ENCODE measurements at places on chromosomes 7 and 10. TPM values are rescaled to one million over a fixed set of nuclear protein-coding genes. Genes with fewer than 3 reads are reported as not detected.

KCNH2 gene
- total RNA-seq, result 0.36 TPM

DNA sequence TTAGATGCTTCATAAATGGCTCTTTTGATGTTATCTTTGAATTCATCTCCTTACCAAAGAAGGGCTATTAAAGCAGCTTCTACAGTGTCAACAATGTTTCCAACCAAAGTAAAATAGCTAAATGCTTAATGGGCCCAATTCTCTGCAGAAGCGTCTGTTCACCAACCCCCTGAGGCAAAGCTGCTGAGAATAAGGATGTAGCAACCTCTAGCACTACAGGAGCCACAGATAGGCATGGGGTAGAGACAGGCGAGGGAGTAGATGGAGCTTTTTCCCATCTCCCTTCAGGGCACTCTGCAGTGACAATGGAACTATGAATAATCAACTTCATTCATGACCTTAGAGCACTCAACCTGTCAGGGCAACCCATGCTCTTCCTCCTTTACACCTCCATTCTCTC lies 134.1 kb downstream of the FZD1 start:
- H3K36me3 ChIP-seq, result no peaks in the 10 kb centered on the region
- no peaks in the 10 kb centered on the region for H3K4me1 ChIP-seq
- no peak for DNase-seq
- H3K27me3 ChIP-seq, result no peaks in the 10 kb centered on the region

DNA sequence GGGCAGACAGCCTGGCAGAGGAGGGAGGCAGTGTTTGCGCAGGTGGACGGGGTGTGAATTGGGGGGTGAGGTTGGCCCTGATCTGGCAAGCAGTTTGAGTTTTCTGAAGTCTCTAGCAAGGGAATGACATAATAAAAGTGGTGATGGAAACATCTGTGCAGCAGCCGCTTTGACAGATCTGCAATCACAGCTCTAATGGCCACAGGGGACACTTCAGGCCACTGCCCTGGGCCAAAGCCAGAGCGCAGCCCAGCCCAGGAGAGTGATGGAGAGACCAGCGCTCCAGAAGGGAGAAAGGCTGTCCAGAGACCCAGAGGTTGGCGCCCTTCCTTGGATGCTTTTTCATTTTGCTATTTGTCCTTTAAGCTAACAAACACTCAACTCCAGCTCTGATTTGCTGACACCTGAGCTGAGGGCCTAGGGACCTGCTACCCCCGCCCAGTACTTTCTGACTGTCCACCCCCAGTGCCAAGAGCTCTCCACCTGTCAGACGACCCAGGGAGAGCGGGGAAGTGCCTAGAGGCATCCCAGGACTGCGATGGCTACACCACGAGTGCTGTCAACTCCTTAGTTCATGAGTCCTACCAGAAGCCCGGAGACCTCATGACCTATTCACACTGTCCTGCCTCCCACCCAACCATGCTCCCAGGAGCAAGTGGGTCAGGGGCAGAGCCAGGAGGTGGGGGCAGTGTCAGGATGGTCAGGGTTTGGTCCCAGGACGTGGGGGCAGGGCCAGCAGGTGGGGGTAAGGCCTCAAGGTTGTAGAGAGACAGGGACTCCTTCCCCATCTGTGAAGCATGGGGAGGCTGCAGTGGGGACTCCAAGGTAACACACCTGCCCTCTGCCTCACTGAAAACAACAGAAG lies 112.6 kb downstream of the PRKAG2 start:
- H3K27ac ChIP-seq, result no peak overlapping the region
- H3K27me3 ChIP-seq, result peaks cover 3% of the 10 kb centered on the region
- no peak for DNase-seq
- H3K4me1 ChIP-seq, result peaks cover 31% of the 10 kb centered on the region
- no peak overlapping the region for H3K4me3 ChIP-seq

HNRNPH3 gene
- total RNA-seq, result 206 TPM

- peaks cover 18% of the 10 kb centered on the region for H3K27me3 ChIP-seq
- peak; percentile 78 for DNase-seq
Observed at GRCh38 chr7:35035511-35035961, 1.7 kb downstream of the DPY19L1 start.

GRCh38 chr10:11831520-11831951 lies 8.4 kb downstream of the PROSER2 start:
- no peaks in the 10 kb centered on the region for H3K4me1 ChIP-seq
- no peak overlapping the region for H3K4me3 ChIP-seq
- no peak for DNase-seq
- no peak overlapping the region for H3K27ac ChIP-seq

DNA sequence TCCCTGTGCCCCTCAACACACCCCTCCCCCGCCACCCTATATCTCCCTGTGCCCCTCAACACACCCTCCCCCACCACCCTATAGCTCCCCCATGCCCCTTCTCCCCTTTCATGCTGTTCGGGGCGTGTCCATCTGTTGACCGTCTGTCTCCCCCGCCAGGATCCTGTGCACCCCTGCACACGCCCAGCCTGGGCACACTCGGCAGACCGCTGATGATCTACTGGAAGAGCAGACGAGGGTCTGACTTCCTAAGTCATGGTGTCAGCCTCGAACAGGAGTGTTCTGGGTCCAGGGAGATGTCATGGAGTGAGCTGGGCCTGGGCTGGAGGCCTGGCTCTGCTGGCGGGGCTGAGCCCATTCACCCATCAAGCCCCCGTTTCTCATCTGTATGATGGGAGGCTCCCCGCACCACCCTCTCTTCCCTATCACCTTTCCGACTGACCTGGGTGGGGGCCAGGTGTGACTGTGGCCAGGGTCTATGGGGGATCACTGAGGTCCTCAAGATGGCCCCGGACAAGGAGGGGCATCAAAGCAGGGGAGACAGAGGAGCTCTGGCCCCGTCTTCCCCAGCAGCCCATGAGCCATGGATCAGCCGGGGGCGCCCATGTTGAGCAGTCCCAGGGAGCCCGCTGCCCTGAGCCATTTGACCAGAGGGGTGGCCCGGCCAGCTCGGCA lies 48.3 kb downstream of the PDGFA start:
- H3K27ac ChIP-seq, result no peak overlapping the region
- H3K4me3 ChIP-seq, result no peak overlapping the region
- no peaks in the 10 kb centered on the region for H3K4me1 ChIP-seq
- DNase-seq, result no peak
- no peaks in the 10 kb centered on the region for H3K36me3 ChIP-seq

- no peaks in the 10 kb centered on the region for H3K4me1 ChIP-seq
- H3K36me3 ChIP-seq, result no peaks in the 10 kb centered on the region
- no peak for DNase-seq
Observed at GRCh38 chr7:115881476-115881875, 149.1 kb downstream of the TFEC start.
